ENCODE measurements at places on chromosomes 11 and 22. TPM values are rescaled to one million over a fixed set of nuclear protein-coding genes. Genes with fewer than 3 reads are reported as not detected.

Gene MPZL3
- 4.3 TPM for total RNA-seq

GRCh38 chr22:29314537-29315285, 786 bp downstream of the RASL10A start:
- DNase-seq: peak; percentile 76
- no peak overlapping the region for H3K27ac ChIP-seq
- peaks cover 38% of the 10 kb centered on the region for H3K27me3 ChIP-seq
- no peaks in the 10 kb centered on the region for H3K36me3 ChIP-seq

DNA sequence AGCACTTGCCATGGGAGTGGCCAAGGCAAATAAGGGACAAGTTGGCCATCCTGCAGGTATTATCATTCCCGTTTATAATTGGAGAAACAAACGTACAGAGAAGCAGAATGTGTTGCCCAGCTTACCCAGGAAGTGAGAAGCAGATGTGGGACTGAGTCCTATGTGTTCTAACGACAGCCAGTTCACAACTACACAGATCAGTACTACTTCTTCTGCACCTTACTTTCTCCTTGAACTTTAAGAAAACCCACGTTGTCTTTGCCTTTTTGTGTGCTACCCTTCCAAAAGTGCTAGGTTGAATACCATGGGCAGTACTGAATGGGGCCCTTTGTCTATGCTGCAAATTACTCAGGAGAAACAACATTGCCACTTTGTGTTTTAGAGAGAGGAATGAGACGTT, 62.8 kb upstream of the BLID start:
- H3K36me3 ChIP-seq: no peaks in the 10 kb centered on the region
- no peak for DNase-seq
- no peak overlapping the region for H3K4me3 ChIP-seq
- H3K4me1 ChIP-seq: peaks cover 7% of the 10 kb centered on the region

- no peaks in the 10 kb centered on the region for H3K36me3 ChIP-seq
- peaks cover 6% of the 10 kb centered on the region for H3K27me3 ChIP-seq
- H3K4me3 ChIP-seq: no peak overlapping the region
- H3K4me1 ChIP-seq: peaks cover 13% of the 10 kb centered on the region
- DNase-seq: peak; percentile 46
Observed at GRCh38 chr11:118618991-118619375, 11.6 kb downstream of the PHLDB1 start.

DNA sequence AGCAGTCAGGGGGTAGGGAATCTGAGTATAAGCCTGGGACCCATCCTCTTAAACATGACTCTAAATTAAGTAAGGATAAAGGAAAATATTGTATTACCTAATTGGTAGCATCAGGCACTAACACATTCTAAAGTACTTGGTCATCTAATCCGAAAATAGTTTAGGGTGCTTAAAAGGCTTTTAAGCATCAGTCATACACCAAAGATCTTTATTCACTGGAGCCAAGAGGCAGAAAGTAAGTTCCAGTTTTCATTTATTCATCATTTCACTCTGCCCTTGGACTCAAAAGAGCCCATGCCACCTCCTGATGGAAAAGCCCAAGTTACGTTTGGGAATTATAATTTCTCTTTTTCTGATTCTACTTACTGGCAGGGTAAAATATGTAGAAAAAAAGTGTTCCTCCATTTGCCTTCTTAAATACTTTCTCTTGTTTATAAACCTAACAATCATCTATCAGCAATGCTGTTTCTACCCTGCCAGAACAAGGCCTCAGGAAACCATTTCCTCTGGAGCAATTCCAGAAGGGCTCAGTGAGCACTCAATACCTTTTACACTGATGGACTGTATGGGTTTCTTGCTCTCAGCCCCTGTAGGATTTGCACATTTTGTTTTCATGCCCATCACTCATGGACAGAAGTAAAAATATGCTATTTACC, 120.1 kb upstream of the SLC5A12 start:
- no peaks in the 10 kb centered on the region for H3K36me3 ChIP-seq
- no peak for DNase-seq
- H3K4me3 ChIP-seq: no peak overlapping the region

DNA sequence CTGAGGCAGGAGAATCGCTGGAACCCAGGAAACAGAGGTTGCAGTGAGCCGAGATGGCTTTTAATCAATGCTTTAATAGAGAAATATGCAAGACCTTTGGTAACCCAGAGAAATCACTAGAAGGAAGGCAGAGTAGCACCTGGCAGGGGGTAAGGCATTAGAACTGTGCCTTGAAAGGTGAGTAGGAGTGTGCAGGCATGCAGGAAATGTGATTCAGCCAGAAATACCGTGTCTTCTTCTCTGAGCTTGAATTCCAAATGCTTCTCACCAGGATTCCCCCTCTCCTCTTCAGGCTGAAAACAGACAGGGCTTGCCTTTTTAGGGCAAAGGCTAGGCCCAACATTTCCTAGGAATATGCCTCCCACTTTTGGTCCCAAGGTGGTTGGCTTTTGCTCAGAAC, 51.0 kb downstream of the OR4D9 start:
- no peaks in the 10 kb centered on the region for H3K4me1 ChIP-seq
- H3K27me3 ChIP-seq: no peaks in the 10 kb centered on the region
- DNase-seq: no peak
- no peak overlapping the region for H3K4me3 ChIP-seq
- H3K36me3 ChIP-seq: no peaks in the 10 kb centered on the region
- no peak overlapping the region for H3K27ac ChIP-seq

Gene OR10A2
- total RNA-seq: not detected

DNA sequence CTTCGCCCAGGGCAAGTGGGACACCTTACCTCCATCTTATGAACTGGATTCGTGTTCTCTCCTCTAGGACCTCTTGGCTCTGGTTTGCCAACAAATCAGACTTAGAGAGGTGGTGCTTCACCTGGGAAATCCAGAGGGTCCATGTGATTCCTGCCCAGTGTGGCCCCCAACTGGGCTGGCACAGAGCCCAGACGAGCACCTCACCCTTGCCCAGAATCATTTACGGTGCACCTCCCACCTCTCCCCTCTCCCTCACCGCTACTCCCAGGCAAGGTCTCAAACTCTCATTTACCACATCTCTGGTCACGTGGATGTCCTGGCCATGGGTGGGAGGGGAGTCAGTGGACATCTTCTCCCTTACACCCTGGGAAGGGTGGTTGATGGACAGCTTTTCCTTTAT, 1.1 kb downstream of the SPATA19 start:
- no peak overlapping the region for H3K27ac ChIP-seq
- H3K4me3 ChIP-seq: no peak overlapping the region
- H3K4me1 ChIP-seq: peaks cover 3% of the 10 kb centered on the region
- DNase-seq: no peak
- no peaks in the 10 kb centered on the region for H3K27me3 ChIP-seq

- H3K4me3 ChIP-seq: no peak overlapping the region
- no peaks in the 10 kb centered on the region for H3K4me1 ChIP-seq
- H3K36me3 ChIP-seq: peaks cover 8% of the 10 kb centered on the region
- DNase-seq: no peak
Observed at GRCh38 chr11:92894197-92894596, 75.3 kb upstream of the MTNR1B start.
